Activated CD8-positive, alpha-beta memory T cell treated with anti-CD3 and anti-CD28 coated beads for 1 hour (primary cell): ENCODE measurements at places on chromosomes 13 and 19.

- no peak for DNase-seq
Measured at GRCh38 chr19:6672693-6673290, 2.8 kb upstream of the TNFSF14 start.

- DNase-seq, result no peak
Measured at GRCh38 chr19:49749055-49749716, 13.9 kb downstream of the TSKS start.

DNA sequence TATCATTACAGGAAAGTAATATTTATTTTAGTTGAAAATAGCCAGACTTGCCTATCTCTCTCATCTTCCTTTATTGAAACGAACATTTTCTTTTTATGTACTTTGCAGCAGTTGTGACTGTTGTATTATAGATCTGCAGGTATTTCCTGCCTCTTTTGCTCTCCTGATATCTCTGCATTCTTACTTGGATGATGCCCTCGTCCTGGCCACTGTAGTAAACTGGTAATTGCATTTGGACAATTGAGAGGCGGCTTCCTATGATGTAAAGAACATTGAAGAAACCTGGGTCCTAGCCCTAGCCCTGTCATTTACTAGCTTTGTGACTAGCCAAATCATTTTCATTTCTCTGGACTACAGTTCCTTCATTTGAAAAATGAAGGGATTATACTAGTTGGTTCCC lies 6.4 kb downstream of the ARHGAP35 start:
- no peak for DNase-seq

DNA sequence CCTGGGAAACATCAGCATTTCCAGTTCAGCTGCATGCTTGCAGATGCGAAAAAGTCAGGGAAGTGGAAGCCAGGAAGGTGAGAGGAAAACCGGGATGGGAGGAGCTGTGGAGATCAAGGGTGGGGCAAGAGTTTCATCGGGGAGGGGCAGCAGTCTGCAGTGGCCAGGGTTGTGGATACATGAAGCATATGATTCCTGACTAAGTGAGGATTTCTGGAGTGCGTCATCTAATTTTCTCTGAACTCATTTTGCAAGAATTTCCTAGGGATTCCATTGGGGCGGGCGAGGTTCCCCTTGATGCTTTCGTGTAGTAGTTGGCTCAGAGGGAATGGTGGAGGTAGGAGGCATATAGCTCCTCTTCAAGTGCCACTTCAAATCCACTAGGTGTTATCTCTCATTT lies 344.1 kb upstream of the TMTC4 start:
- no peak for DNase-seq

DNA sequence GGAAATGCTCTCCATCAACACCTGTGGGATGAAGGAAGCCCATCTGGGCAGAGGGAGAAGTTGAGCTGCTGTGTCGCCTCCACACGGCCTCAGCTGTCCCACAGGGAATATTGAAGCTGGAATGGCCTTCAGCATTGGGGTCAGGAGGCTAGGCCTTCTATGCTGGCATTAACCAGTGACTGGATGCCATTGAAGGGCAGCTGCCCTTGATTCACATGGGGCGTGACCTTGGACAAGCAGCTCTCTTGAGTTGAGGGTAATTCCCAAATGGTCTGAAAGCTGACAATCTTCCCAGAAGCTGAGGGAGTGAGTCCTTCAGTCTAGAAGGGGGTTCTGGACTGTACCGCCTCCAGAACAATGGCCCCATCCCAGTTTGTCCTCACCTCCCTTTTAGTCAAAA lies 6.7 kb downstream of the BCL3 start:
- DNase-seq, result no peak

- DNase-seq, result no peak
Measured at GRCh38 chr13:111184458-111185401, 69.6 kb downstream of the ARHGEF7 start.

DNA sequence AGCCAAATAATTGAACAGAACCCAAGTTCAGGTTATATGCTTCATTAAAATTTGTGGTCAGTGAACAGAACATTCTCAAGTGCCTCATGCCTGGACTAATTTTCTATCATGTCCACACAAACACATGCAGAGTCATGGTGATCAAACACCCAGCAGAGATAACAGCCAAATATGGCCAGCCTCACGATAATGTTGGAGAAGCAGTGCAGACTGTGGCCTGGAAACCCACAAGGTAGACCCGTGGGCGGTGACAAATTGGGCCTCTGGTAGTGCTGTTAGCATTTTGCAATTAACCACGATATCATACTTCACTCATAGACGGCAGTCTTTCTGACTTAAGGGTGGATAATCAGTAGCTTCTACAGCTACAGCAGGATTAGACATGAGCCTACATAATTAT lies 35.0 kb upstream of the VWA8 start:
- DNase-seq, result no peak

- no peak for DNase-seq
Measured at GRCh38 chr13:30845297-30846214, 60.5 kb upstream of the MEDAG start.

DNA sequence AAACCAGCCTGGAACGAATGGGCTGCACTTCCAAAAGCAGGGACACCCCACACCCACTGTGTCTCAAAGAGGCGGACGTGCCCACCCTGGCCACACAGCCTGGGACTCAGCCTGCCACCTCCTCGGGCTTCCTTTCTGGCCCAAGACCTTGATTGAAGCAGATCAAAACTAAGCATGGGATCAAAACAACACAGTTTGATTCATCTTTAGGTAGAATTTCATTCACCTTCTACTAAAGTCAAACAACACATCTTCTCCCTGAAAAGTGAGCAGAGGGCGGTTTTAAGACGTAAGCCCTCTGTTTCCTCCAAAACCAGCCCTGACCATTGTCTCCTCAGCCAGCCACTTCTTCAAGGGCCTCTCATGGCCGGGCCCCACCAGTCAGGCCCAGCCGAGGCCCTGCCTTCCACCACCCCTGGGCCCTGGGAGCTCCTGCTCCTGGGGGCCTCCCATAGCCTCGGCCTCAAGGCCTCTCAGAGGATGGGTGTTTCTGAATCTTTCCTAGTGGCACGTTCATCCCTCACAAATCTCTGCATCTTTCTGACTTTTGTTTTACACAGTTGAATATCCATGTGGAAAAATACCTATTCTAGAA lies 6.3 kb upstream of the F10 start:
- no peak for DNase-seq
